Activated naive CD4-positive, alpha-beta T cell treated with anti-CD3 and anti-CD28 coated beads for 36 hours (primary cell): ENCODE measurements at places on chromosomes 6 and 20.

- DNase-seq: no peak
These were observed 30.6 kb upstream of the MYLK2 start for GRCh38 chr20:31788578-31788977.

- no peak for DNase-seq
These were observed 55.1 kb downstream of the KIAA0408 start for GRCh38 chr6:127404133-127404532.

GRCh38 chr20:37837924-37838323, 65.0 kb upstream of the VSTM2L start:
- DNase-seq: no peak

GRCh38 chr6:113645986-113646385, 211.2 kb upstream of the MARCKS start:
- DNase-seq: no peak

DNA sequence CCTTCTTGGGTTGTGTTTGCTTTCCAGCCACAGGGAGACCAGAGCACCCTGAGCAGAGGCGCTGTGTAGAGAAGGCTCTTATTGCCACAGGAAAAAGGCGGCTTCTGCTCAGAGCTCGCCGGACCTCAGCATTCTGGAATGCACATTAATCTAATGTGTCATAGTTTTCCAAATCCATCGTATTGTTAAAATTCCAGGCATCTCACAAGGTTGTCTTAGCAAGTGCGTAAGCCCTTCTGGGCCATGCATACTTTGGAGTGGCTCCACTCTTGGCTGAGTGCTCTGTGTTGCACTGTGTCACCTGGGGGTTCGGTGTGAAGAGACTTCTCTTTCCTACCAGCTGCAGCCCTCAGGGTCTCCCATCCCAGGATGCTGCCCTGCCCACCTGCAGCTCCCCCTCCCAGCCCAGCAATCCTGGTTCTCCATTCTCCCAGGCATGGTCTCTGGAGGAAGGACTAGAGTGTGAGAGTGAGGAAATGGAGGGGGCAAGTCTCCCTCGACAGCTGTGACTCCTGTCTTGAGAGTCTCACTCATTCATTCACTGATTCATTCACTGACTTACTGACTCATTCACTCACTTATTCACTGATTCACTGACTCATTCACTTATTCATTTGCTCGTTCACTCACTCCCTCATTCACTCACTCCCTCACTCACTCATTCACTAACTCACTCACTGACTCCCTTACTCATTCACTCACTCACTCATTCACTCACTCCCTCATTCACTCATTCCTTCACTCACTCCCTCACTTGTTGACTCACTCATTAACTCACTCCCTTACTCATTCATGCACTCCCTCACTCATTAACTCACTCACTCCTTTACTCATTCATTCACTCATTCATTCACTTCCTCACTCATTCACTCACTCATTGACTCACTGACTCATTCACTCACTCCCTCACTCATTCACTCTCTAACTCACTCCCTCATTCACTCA, 83.7 kb upstream of the MPC1 start:
- no peak for DNase-seq

DNA sequence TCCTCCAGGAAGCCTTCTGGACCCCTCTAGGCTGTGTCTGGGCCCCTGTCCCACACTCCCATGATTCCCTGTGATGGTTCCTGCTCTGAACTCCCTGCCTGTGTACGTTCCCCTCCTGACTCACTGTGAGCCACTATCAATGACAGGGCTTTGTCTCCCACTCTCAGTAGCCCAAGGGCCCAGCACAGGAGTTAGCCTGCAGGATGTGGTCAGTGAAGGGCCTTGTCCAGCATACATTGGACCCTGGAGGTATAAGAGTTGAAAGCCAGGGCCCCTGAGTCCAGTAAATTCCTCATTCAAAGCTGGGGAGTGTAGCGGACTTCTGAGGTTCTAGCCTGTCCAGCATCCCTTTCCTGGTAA, 19.0 kb downstream of the ZBP1 start:
- no peak for DNase-seq

GRCh38 chr6:144277605-144278227, 7.4 kb upstream of the UTRN start:
- DNase-seq: no peak

DNA sequence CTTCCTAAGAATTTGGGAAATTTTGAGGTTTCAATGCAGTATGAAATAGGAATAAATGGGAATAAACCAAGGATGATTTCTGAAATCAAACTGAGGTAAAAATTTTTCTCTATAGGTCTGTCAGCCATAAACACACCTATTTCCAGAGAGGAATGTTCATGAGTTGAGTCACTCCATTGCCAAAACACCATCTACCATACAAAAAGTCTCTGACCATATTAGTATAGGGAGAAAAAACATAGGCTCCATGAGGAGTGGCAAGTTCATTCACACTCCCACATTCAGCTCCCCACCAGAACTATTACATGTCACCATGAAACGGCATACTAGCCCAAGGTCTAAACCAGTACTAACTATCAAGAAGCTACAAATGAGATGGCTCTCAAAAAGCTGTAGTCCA, 9.6 kb downstream of the ZNF318 start:
- no peak for DNase-seq

- DNase-seq: no peak
These were observed 37.6 kb upstream of the GFOD1 start for GRCh38 chr6:13524801-13525508.

DNA sequence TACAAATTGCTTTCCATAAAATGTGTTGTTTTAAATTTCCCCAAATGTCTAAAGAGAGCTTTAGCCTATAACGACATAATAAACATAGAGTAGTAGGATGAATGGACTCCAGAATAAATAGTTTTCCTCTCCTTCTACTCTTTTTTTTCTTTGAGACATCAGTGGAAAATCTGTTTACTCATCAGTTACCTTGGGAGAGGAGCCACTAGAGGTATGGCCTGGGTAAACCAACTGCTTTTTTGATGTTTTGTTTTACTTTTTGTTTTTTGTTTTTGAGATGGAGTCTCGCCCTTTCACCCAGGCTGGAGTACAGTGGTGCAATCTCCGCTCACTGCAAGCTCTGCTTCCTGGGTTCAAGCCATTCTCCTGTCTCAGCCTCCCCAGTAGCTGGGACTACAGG, 8.3 kb upstream of the TGM3 start:
- DNase-seq: no peak

GRCh38 chr20:57748601-57749130, 38.9 kb upstream of the PMEPA1 start:
- DNase-seq: peak; percentile 75

GRCh38 chr6:46651006-46651405, 1.6 kb downstream of the CYP39A1 start:
- DNase-seq: no peak

DNA sequence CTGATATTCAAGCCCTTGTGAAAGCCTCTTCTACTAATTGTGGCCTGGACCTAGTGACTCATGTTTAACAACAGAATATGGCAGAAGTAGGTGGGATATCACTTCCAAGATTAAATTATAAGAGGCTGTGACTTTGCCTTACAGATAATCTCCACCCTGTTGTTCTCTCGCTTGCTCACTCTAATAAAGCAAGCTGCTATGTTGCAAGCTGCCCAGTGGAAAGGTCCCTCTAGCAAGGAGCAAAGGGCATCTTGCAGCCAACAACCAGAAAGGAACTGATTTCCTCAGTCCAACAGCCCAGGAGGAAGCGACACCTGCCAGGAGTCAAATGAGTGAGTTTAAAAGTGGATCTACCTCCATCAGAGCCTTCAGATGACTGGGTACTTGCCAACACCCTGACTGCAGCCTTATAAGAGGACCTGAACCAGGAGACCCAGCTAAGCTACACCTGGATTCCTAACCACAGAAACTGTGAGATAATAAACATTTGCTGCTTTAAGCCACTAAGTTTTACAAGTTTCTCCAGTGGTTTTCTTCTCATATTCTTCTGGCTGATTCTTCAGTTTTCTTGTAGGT, 112.6 kb downstream of the FRK start:
- no peak for DNase-seq

GRCh38 chr20:31494131-31494530, 19.0 kb downstream of the REM1 start:
- no peak for DNase-seq

DNA sequence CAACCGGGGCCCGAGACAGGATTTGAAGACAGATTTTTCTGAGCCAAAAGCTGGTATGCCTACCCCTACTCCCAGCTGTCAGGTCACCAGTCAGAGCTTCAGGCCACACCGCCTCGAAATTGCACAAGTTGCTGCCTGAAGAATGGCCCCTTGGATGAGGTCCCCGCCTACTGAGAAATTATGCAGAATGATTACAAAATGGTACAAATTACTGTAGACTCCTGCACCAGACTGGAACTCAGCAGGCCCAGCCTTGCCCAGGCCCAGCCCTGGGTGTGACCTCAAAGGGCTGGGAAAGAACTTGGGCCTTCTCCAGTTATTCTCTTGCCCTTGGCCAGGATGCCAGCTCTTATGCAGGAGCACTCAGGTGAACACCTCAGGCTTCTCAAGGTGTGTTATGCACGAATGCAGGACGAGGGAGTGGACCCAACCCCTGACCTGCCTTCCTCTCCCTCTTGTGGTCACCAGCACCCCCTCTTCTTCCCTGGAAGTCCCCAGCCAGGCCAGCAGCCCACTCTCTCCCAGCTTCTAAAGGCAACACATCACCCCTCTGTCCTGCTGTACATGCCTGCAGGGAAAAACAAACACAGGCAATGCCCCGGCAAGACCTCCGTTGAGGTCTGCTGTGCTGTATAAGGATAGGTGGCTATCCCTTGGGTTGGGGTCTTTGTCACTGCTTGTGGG, 88.7 kb upstream of the NAA20 start:
- no peak for DNase-seq

- DNase-seq: no peak
These were observed 16.7 kb upstream of the PRDM1 start for GRCh38 chr6:106069478-106069877.

GRCh38 chr6:124423621-124424020, 538.6 kb upstream of the RNF217 start:
- DNase-seq: no peak

DNA sequence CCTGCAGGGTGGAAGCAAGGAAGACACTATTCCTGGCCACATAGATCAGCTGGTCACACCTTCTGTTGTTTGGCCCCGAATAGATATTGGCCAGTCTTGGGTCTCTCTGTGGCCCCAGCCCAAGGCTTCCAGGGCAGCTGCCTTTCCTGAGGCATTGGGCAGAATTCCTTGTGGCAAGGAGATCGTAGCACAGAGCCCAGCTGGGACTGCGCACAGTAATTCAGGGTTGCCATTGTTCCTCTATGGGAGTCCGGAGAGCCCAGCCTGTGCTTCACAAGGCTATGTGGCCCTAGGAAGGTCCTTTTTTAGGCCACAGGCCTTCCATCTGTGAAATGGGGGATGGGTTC, 6.9 kb downstream of the SGK2 start:
- no peak for DNase-seq

GRCh38 chr6:17867880-17868279, 119.6 kb downstream of the KIF13A start:
- DNase-seq: no peak

DNA sequence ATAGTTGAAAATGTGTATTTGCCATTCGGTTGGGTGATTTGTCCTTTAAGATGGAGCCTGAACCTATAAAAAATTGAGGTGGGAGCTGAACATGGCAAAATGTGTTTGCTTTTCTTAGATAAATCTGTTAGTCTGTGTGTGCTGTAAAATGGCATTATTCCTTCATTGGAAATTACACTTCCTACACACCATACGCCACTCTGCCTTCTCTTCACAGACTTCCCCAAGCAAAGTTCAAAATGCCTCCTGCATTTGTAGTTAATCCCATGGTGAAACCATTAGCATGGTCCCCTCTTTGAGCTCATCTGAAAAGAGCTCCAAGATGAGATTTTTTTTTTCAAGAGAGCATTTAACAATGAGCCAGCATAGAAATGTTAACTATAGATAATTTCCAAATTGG, 567 bp downstream of the ADTRP start:
- DNase-seq: no peak

DNA sequence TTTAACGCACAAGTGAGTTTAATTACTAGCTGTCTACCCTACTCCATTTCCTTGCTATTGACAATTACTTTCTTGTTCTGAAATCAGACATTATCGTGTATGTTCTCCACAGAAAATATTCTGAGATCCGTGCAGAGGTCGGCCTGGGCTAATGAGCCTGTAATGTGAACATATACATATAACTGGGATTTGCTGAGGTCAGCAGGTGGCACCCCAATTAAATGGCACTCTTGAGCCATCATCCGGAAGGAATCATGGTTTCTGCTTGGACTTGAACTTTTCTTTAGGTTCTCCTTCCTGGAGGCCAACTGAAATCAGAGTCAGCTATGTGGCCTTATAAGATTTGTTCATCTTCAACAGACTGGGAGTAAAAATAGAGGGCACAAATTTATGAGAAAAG, 3.6 kb downstream of the HLA-DQB1 start:
- no peak for DNase-seq

GRCh38 chr6:10451394-10451793, 36.5 kb upstream of the TFAP2A start:
- no peak for DNase-seq

DNA sequence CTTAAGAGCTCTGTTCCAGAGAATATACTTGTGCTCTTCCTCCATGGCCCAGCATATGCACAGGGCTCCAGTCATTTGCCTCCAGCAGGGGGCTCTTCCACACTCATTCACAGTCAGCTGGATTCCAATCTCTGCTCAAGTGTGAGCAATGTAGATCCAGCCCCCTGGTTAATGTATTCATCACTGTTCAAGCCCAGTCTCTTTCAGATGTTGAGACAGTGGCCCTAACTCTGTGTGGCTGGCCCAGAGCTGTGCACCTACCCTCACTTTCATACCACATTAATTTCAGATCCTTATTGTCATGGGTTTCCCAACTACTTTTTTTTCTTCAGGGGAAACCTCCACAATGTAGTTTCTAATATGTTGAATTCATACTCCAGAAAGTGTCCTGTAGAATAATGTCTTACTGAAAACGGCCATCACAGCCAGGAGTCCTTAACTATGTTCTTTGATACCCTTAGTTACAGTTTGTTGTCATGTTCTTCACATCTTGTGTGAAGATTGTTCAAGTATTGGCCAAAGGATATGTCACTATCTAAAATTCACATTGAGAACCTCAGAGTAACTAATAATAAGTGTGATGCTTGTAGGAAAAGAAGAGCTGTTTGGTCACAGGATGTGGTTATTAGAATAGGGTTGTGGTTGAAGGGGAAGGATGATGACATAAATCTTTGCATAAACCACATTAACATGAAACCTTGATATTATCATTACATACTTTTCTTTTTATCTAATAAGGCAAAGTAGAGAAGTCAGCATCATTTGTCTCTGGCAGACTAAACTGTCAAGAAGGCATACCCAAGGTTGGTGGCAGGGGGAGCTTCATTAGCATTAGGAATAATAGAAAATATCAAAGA, 14.4 kb upstream of the HLA-DQA1 start:
- DNase-seq: peak; percentile 56
